ENCODE measurements at places on chromosomes 7 and 10.

GRCh38 chr7:94656658-94656924 lies 658 bp upstream of the SGCE start:
- no peak for DNase-seq

DNA sequence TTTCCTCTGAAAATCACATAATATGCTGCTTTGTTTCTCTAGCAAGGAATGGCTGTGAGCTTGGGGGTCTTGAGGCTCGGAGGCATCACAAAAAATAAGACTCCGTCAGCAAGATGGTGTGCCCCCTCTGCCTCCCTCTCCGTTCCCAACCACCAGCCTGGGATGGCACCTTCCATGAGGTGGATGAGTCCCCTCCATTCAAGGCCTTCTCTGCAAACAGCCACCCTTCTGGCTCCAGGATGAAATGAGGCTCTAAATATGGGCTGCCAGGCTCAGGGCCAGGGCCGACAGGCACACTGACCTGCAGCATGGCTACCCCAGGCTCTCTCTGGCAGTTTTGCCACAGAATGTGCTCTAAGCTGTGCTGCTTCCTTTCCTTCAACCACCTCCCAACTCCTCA lies 521.5 kb downstream of the PTPRN2 start:
- DNase-seq: no peak

DNA sequence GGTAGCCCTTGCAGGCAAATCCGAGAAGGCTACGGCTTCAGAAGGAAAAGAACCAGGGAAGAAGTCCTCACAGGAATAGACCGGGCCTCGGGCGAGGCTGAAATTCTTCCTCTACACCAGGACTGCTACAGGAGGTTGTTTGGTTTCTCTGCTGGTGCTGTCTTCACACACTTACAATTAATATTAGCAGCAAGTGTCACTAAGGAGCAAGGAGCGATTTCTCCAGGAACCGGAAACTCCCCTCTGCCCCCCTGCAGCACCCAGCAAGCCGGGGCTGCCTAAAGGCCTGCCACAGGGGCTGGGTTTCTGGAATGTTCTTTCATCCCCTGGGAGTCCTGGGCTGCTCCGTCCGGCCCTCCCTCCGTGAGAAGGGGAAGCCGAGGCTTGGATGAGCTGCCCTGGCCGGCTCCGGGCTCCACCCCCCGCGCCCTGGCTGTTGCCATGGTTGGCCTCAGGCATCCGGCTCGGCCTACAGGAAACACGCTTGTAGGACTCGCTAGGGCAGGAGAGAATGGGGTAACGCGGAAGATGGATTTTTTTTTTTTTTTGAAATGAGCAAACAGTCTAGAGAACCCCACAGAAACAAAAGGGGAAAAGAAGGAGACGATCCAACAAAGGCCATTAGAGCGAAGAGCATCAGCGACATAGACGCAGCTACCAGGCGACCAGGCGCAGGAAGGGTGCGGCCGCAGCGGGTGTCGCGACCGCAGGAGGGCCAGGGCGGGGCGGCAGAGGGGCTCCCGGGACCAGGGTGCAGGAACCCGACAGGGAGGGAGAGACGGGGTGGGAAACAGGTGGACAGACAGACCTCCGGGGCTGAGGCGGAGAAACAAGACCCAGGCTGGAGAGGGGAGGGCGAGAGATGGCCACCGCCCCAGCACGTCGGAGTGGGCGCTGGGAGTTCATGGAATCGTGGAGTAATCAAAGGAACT lies 33.0 kb downstream of the EN2 start:
- no peak for DNase-seq

DNA sequence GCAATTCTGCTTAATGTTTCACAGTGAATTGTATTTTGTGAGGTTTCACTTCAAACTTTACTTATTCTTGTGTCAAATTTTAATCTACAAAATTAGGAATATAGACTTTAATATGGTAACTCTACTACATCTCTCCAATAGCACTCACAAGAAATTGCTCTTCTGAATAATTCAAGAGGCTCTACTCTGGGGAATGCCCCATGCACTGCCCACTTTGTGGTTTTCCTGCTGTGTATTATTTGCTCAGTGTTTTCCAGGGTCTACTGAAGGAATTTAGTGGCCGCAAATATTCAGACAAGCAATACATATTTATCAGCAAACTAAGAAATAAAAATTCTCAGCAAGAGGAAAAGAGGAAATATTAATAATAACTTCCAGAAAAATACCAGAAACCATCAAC lies 611.4 kb downstream of the TNS3 start:
- DNase-seq: no peak

DNA sequence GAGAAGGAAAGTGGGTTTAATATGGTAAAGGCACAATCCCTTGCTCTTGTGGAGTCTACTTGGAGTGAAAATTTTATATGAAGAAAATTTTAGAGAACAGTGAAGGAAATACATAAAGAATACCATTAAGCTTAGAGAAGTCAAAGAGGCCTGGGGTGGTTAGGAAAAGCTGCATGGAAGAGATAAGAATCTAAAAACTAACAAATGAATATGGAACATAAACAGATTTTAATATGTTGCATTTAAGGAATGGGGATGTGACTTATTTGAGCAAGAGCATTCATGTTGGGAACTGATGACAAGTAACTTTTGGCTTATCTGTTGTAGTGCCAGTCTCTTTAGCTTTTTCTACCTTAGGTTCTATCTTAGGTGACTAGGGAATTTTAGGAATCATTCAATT lies 31.0 kb downstream of the AHR start:
- DNase-seq: no peak

GRCh38 chr10:127009366-127009765 lies 104.1 kb downstream of the DOCK1 start:
- peak; percentile 70 for DNase-seq

GRCh38 chr7:82481499-82482097 lies 38.0 kb upstream of the CACNA2D1 start:
- DNase-seq: peak; percentile 3
